Adrenal gland (tissue), 19 donors: ENCODE measurements at places on chromosomes 6 and 20.

DNA sequence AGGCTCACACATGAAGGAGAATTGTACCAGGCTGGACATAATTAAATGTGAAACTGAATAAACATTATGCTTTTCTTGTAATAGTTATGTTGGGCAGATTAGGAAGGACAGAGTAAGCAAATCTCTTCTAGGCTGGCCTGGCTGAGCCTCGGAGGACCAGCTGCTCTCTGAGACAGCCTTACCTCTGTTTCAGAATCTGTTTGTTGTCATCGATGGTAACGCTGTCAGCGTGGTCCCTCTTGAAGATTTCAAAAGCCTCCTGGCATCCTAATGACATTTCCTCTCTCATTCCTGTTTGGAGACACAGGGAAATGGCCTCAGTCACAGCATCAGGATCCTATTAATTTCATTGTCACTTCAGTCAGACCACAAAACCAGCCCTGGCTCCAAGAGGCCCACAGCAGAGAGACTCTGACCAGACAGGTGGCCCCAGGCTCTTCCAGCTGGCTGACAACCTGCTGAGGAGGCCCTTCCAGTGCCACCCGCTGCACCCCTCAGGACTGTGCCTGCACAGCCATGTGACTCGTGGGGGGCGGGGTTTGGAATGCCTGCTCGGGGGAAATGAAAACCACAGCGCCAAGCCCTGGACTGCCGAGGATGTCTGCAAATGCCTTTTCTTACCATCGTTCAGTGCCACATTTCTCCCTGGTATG, 108.5 kb upstream of the KCNK16 start:
- H3K4me1 ChIP-seq = no peaks in the 10 kb centered on the region
- H3K4me3 ChIP-seq = no peak overlapping the region
- peak overlapping the region; percentile 3 for H3K27ac ChIP-seq
- peak; percentile 25 for DNase-seq

GRCh38 chr20:59125836-59126235, 37.8 kb upstream of the ZNF831 start:
- H3K4me3 ChIP-seq = no peak overlapping the region
- DNase-seq = no peak
- no peaks in the 10 kb centered on the region for H3K36me3 ChIP-seq
- no peaks in the 10 kb centered on the region for H3K4me1 ChIP-seq
- no peaks in the 10 kb centered on the region for H3K27me3 ChIP-seq
- H3K27ac ChIP-seq = no peak overlapping the region

- no peak overlapping the region for H3K27ac ChIP-seq
- no peaks in the 10 kb centered on the region for H3K27me3 ChIP-seq
- H3K4me3 ChIP-seq = no peak overlapping the region
- H3K36me3 ChIP-seq = peaks cover 86% of the 10 kb centered on the region
- DNase-seq = peak; percentile 7
Measured at GRCh38 chr6:35080016-35080680, 61.0 kb downstream of the TCP11 start.

GRCh38 chr20:39822667-39823066, 860.5 kb downstream of the DHX35 start:
- no peaks in the 10 kb centered on the region for H3K36me3 ChIP-seq
- DNase-seq = no peak
- H3K27me3 ChIP-seq = no peaks in the 10 kb centered on the region
- peaks cover 5% of the 10 kb centered on the region for H3K4me1 ChIP-seq
- no peak overlapping the region for H3K4me3 ChIP-seq

DNA sequence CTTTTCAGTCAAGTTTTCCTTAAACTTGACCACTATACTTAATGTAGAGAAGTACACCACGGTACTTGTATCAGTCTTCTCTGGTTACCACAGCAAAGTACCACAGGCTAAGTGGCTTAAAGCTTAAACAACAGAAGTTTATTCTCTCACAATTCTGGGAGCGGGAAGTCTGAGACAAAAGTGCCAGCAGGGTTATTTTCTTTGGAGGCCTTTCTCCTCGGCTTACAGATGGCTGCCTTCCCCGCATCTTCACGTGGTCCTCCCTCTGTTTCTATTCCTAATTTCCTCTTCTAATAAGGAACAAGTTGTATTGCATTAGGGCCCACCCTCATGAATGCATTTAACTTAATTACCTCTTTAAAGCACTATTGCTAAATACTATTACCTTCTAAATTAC, 258.0 kb downstream of the PLCB1 start:
- no peak overlapping the region for H3K27ac ChIP-seq
- no peaks in the 10 kb centered on the region for H3K36me3 ChIP-seq
- no peak overlapping the region for H3K4me3 ChIP-seq
- no peak for DNase-seq

DNA sequence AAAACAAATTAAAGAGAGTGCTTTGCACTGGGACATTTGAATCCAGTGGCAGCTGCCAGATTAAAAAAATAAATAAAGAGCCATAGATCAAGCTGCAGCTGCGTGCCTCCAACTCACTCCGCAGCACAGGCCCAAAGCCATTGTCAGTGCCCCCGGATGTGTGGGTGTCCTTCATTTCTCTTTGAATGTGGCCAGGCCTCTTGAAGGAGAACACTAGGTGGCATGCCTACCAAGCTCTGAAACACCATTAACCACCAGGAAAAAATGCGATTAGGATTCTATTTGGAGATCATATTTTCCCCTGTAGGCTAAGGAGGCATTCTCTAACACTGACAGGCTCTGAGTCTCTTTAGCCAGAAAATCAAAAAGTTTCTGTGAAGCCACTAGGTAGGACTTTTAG, 549.8 kb downstream of the PRKN start:
- peak; percentile 15 for DNase-seq
- no peak overlapping the region for H3K27ac ChIP-seq
- H3K4me3 ChIP-seq = no peak overlapping the region
- H3K27me3 ChIP-seq = no peaks in the 10 kb centered on the region
- H3K36me3 ChIP-seq = no peaks in the 10 kb centered on the region

- H3K27me3 ChIP-seq = no peaks in the 10 kb centered on the region
- DNase-seq = no peak
- no peaks in the 10 kb centered on the region for H3K36me3 ChIP-seq
Measured at GRCh38 chr20:31956556-31957526, 5.0 kb upstream of the PDRG1 start.

GRCh38 chr6:147737115-147737514, 228.6 kb downstream of the SAMD5 start:
- no peaks in the 10 kb centered on the region for H3K36me3 ChIP-seq
- H3K27me3 ChIP-seq = no peaks in the 10 kb centered on the region

GRCh38 chr6:48057601-48058000, 53.4 kb downstream of the PTCHD4 start:
- H3K36me3 ChIP-seq = no peaks in the 10 kb centered on the region
- H3K27me3 ChIP-seq = no peaks in the 10 kb centered on the region
- H3K4me3 ChIP-seq = no peak overlapping the region
- DNase-seq = no peak
- no peaks in the 10 kb centered on the region for H3K4me1 ChIP-seq

DNA sequence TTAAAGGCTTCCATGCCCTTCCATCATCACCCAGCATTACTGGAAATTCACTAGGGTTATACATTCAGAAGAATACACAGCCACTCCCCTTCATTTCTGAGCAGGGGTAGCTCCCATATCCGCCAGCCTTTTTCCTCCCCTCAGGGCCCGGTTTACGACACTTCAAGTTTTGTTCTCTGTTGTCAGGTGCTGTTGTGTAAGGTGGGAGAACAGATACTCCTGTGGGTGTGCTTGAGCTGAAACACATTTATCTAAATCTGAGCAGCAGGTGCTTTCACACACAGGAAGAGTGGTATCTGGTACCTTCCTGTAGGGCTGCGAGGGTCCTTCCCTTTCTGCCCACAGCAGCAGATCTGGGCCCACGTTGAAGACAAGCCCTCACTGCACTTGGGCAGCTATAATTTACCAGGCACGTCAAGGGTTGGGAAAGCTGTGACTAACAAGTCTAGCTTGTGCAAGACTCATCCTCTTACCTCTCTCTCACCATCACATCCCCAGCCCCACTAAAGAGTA, 215.8 kb upstream of the RREB1 start:
- no peaks in the 10 kb centered on the region for H3K27me3 ChIP-seq
- H3K36me3 ChIP-seq = no peaks in the 10 kb centered on the region
- DNase-seq = no peak
- H3K27ac ChIP-seq = peak overlapping the region; percentile 86
- H3K4me3 ChIP-seq = no peak overlapping the region
- H3K4me1 ChIP-seq = peaks cover 35% of the 10 kb centered on the region

DNA sequence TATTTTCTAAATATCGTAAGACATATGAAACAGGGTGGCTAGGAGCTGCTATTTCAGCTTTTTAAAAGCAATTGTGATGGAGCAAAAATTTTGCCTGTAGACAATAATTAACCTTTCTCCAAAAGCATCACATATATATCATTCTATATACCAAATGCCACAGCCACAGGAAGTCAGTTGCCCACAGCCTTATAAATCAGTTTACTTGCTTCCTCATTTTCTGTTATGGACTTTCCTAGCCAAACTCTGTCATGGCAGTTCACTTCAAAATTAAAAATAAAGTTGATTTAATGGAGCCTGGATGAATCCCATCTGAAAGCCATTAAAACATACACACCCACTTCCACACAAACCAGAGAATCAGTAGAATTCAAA, 93.4 kb upstream of the NHSL1 start:
- H3K4me3 ChIP-seq = no peak overlapping the region
- no peaks in the 10 kb centered on the region for H3K27me3 ChIP-seq
- H3K4me1 ChIP-seq = peaks cover 28% of the 10 kb centered on the region
- H3K36me3 ChIP-seq = no peaks in the 10 kb centered on the region
- DNase-seq = no peak
- peak overlapping the region; percentile 80 for H3K27ac ChIP-seq

GRCh38 chr6:41045664-41046063, 3.4 kb downstream of the TSPO2 start:
- no peaks in the 10 kb centered on the region for H3K4me1 ChIP-seq
- H3K4me3 ChIP-seq = no peak overlapping the region
- no peak overlapping the region for H3K27ac ChIP-seq

DNA sequence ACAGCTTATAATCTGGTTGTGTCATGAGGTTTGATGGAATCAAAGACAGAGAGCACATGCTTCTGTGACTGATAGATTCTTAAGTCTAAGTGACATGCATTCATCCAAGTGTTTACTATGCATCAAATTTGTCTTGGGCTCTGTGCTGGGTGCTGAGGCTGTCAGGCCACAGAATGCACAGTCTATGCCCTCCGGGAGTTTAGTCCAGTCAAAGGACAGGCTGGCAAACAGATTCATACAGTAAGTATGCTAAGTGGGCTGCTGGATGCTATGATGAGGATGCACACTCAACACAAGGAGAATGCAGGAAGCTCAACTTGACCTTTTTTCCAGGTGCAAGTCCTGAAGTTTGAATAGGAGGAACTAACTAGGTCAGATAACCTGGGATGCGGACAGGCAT, 146.7 kb downstream of the UST start:
- no peaks in the 10 kb centered on the region for H3K27me3 ChIP-seq
- H3K4me3 ChIP-seq = no peak overlapping the region
- no peak for DNase-seq
- H3K4me1 ChIP-seq = peaks cover 9% of the 10 kb centered on the region

GRCh38 chr6:217048-217659, 75.1 kb upstream of the DUSP22 start:
- H3K36me3 ChIP-seq = no peaks in the 10 kb centered on the region
- H3K27me3 ChIP-seq = no peaks in the 10 kb centered on the region
- no peak for DNase-seq
- H3K4me1 ChIP-seq = no peaks in the 10 kb centered on the region

DNA sequence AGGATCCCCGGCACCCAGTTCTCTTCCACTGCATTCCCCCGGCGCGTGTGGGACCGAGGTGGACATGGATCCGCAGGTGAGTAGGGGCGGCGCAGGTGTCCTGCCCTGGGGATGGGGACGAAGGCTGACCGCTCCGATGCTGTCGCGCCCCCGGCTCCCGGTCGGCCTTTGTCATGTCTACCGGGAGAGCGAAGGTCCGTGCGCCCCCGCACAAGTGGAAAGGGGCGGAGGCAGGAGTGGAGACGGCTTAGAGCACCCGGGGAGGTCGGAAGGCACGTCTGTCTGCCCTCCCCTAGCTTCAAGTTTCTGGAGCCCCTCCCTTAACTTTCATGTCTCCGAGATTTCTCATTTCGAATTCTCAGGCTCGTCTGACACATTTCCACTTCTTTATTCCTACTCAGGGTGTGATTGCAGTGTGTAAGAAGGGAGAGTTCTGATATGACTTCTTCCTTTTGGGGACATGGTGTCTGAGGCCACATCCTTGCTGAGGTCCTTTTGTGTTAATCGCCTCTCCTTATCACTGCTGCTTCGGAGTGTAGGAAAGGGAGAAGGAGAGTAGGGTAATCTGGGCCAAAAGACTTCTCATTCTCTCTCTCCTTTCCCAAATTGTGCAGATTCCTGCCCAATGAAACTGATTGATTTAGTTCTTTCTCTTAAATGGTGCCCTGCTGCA, 435 bp downstream of the KIFC1 start:
- H3K4me1 ChIP-seq = peaks cover 7% of the 10 kb centered on the region
- H3K36me3 ChIP-seq = no peaks in the 10 kb centered on the region
- H3K27me3 ChIP-seq = no peaks in the 10 kb centered on the region
- H3K4me3 ChIP-seq = no peak overlapping the region
- DNase-seq = no peak

DNA sequence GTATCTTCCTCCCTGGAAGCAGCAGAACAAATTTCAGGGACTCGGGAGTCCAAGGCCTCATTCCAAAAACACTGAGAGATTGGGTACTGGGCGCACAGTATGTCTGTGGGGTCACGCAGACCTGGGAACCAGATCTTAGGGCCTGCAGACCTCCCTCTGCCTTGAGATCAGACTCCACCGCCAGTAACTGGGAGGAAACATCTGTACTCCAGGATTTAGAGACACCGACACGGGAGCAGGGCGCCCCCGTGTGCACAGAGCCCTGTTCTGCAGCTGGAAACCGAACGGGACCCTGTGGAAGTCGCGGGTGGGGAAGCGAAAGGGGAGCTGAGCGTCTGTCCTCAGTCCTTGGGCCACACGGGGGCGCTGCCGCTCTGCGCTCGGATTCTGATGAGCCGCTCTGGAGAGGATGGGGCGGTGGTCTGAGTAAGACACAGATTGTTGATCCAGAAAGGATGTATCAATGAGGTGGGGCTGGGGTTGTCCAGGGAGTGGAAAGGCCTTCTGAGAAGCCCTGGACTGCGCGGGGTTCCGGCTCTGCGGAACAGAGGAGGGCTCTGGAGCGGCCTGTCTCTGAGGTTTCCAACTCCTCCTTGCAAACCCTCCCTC, 35.7 kb upstream of the HLA-E start:
- peaks cover 62% of the 10 kb centered on the region for H3K27me3 ChIP-seq
- H3K27ac ChIP-seq = no peak overlapping the region
- no peaks in the 10 kb centered on the region for H3K4me1 ChIP-seq
- DNase-seq = peak; percentile 87
- H3K4me3 ChIP-seq = no peak overlapping the region
- H3K36me3 ChIP-seq = no peaks in the 10 kb centered on the region

GRCh38 chr20:47799116-47799715, 13.9 kb upstream of the SULF2 start:
- H3K27ac ChIP-seq = no peak overlapping the region
- no peak overlapping the region for H3K4me3 ChIP-seq
- H3K36me3 ChIP-seq = no peaks in the 10 kb centered on the region
- H3K4me1 ChIP-seq = no peaks in the 10 kb centered on the region
- H3K27me3 ChIP-seq = no peaks in the 10 kb centered on the region
- no peak for DNase-seq

GRCh38 chr20:53019464-53019863, 47.3 kb downstream of the TSHZ2 start:
- no peak overlapping the region for H3K4me3 ChIP-seq
- peaks cover 8% of the 10 kb centered on the region for H3K4me1 ChIP-seq
- no peaks in the 10 kb centered on the region for H3K36me3 ChIP-seq
